Right cardiac atrium (tissue), 5 donors: ENCODE measurements at places on chromosomes 11 and 22. TPM values are rescaled to one million over a fixed set of nuclear protein-coding genes. Genes with fewer than 3 reads are reported as not detected.

GRCh38 chr22:47205554-47205953, 443.1 kb downstream of the TBC1D22A start:
- no peak for DNase-seq

GRCh38 chr11:108632041-108632704, 32.7 kb upstream of the DDX10 start:
- no peak for DNase-seq

DNA sequence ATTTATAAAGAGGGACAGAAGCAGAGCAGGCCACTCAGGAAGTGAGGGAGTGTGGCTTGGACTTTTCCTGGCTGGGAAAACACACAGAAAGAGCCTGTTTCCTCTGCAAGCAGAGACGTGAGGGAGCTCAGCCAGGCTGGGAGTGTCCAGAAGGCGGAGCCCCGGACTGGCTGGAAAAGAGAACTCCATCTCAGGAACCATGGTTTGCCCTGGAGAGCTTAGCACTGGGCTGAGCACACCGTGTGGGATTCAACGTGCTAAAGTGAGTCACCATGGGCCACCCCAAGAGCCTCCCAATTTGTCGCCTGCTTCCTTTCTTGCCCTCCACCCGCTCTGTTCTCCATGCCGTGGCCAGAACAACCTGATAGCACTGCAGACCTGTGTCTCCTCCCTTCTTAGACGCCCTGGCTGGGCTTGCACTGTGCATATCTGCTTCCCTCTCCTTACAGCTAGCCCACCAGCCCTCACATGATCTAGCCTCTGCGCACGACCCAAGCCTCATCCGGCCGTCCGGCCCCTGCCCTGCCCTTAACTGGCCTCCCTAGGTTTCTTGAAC, 51.8 kb downstream of the GALNT18 start:
- peak; percentile 93 for DNase-seq

- no peak for DNase-seq
Measured at GRCh38 chr11:13776134-13776815, 107.8 kb downstream of the FAR1 start.

DNA sequence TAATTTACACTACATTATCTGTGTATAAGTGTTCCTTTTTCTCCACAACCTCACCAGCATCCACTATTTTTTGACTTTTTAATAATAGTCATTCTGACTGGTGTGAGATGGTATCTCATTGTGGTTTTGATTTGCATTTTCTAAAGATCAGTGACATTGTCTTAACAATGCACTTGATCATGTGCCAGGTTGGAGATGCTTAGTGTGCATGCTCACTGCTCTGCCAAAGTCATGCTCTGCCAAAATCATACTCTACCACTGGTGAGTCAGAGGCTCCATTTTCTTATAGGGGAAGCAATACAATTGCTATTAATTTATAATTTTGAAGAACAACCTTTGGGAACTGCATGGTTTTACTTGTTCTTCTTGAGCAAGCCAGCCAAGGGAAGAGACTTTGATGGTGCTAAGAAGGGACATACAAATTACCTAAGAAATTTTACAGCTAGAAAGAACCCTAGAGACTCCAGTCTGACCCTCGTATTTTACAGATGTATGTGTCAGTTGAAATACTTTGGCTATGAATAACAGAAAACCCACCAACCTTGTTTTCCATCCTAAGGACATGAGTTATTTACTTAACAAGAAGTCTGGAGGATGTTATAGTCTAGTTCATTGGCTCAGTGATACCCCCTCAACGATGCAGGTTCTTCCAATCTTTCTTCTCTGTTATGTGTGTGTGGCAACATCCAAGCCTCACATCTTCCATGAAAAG, 368.9 kb downstream of the DDX10 start:
- DNase-seq = no peak

Gene MYH9
- total RNA-seq = 224 TPM

Gene MUC15
- total RNA-seq = not detected
